ENCODE measurements at places on chromosomes 11 and 22. TPM values are rescaled to one million over a fixed set of nuclear protein-coding genes. Genes with fewer than 3 reads are reported as not detected.

CCDC73 gene
- not detected for total RNA-seq

APOA4 gene
- not detected for total RNA-seq

PRMT3 gene
- total RNA-seq = 31.2 TPM

IL18BP gene
- 18.2 TPM for total RNA-seq

ARVCF gene
- 8.2 TPM for total RNA-seq

P2RY2 gene
- total RNA-seq = 2.4 TPM

MRGPRX4 gene
- total RNA-seq = not detected

All from Panc1 (cell line).